Activated naive CD4-positive, alpha-beta T cell treated with anti-CD3 and anti-CD28 coated beads, Interleukin-2, amount 10 ng/mL, durations not matched to agents 7 days and 5 days (primary cell): ENCODE measurements at places on chromosomes 2 and 18.
A peak's percentile ranks its signal among the peaks of the same experiment; 100 is the strongest.

- no peak overlapping the region for H3K27ac ChIP-seq
- no peak overlapping the region for H3K4me3 ChIP-seq
- H3K27me3 ChIP-seq = peaks cover 47% of the 10 kb centered on the region
- H3K36me3 ChIP-seq = no peaks in the 10 kb centered on the region
Observed at GRCh38 chr2:238306672-238306998, 13.7 kb upstream of the TRAF3IP1 start.

DNA sequence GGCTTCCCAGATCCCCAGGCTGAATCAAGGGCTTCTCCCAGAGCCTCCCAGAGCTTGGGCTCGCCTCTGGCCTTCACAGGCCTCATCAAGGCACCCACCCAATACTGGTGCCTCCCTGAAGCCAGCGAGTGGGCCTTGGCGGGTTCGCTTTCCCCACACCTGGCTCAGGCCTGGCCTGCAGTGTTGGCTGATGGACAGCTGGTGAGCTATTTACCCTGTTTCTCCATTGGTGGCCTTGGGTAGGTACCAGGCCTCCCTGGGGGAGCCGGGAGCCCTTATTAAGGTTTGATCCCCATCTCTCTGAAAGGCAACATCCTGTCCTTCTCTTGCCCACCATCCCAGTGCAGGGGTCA lies 18.2 kb upstream of the DUSP2 start:
- peaks cover 2% of the 10 kb centered on the region for H3K36me3 ChIP-seq
- no peak for DNase-seq
- H3K27me3 ChIP-seq = no peaks in the 10 kb centered on the region
- H3K27ac ChIP-seq = peak overlapping the region; percentile 92
- H3K4me3 ChIP-seq = no peak overlapping the region

DNA sequence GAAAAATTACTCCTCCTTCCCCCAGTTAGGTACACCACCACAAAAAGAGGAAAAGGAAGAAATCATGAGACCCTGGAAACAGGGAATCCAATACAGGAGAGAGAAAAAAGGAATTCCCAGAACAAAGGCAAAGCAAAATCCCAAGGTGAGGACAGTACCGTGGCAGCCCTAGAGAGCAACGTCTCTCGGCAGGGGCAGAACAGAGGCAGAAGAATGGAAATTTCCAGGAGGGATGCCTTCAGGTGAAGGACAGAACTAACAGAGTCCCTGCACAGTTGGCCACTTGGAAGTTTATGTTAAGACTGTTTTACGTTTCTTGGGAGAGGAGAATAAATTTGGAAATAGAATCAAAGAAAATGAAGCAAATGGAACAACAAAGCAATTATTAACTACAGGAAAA lies 27.7 kb downstream of the GRB14 start:
- DNase-seq = no peak
- no peaks in the 10 kb centered on the region for H3K4me1 ChIP-seq
- no peak overlapping the region for H3K27ac ChIP-seq
- H3K27me3 ChIP-seq = no peaks in the 10 kb centered on the region
- H3K36me3 ChIP-seq = peaks cover 1% of the 10 kb centered on the region

DNA sequence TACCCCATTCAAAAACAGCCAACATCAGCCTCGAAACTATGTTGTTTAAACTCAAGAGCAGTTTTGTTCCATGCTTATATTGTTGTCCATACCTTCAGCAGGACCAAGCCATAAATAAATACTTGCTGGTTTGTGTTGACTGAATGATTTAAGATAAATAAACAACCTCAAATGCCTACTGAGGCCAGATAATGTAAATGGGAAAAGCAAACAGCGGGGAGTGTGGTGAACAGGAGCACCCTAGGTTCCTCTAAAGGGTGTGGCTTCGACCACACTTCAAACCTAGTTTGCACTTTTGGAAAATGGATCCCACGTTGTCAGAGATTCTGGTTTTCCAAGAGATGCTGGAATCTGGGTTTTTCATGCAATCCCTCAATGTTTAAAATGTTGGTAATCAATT lies 1.7 kb upstream of the PMAIP1 start:
- no peaks in the 10 kb centered on the region for H3K27me3 ChIP-seq
- no peak for DNase-seq
- peaks cover 24% of the 10 kb centered on the region for H3K36me3 ChIP-seq
- no peak overlapping the region for H3K27ac ChIP-seq
- peaks cover 35% of the 10 kb centered on the region for H3K4me1 ChIP-seq

GRCh38 chr18:12571630-12572029 lies 86.3 kb downstream of the SPIRE1 start:
- no peaks in the 10 kb centered on the region for H3K4me1 ChIP-seq
- no peak overlapping the region for H3K27ac ChIP-seq
- no peak for DNase-seq
- no peaks in the 10 kb centered on the region for H3K27me3 ChIP-seq

- peaks cover 51% of the 10 kb centered on the region for H3K27me3 ChIP-seq
- H3K4me1 ChIP-seq = peaks cover 6% of the 10 kb centered on the region
- no peak for DNase-seq
- no peak overlapping the region for H3K27ac ChIP-seq
- H3K4me3 ChIP-seq = no peak overlapping the region
Observed at GRCh38 chr2:28539118-28539541, 43.3 kb downstream of the PLB1 start.

DNA sequence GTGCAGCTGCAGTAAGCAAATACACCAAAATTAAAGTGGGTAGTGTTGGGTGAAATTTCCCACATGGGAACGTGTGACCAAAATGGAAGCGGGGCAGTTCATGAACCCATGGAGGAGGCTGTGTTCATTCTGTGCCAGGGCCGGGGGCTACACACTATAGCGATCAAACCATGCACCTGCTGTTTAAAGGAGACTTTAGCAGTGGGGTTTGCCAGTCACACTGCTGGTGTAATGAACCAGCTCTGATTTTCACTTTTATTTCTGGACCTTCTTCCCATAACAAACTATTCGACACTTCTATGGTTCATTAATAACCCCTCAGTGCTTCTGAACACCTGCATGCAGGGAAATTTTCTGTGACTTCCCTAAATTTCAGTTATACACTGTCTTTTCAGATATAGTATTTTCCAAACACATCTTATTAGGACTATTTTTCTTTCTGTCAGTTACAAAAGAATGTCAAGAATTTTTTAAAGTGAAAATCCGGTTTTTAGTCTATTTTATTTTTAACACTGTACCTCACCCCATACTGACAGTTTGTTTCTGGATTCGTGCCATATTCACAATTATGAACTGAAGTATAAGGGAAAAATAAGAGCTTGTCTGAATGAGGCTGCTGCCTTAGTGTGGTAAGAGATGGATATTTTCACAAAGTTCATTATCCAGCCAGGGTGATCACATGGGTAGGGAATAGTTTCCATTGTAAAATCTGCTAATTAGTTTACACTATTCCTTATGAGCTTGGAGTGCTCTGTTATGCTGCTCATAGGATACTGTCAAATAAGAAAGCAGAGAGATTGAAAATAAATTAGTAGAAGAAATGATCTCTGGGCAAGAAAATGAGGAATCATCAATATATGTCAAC lies 111.3 kb upstream of the CAVIN2 start:
- no peak overlapping the region for H3K27ac ChIP-seq
- peaks cover 9% of the 10 kb centered on the region for H3K27me3 ChIP-seq
- no peaks in the 10 kb centered on the region for H3K36me3 ChIP-seq
- H3K4me1 ChIP-seq = no peaks in the 10 kb centered on the region

DNA sequence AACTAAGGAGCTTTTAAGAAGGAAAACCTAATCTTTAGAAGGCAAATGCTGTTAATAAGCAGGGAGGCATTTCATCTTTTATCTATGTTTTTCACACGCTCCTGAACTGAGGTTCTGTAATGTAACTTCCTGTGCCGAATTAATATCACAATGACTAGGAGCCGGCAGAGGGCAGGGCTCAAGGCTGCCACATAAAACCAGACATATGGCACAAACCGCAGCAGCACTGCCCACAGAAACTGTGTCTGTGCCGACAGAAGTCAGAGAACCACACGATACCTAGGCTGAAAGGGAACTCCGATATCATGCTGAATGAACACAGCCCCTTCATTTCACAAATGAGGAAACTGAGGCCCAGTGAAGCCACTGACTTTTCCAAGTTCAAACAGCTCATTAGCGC lies 112.1 kb downstream of the EIPR1 start:
- H3K27me3 ChIP-seq = no peaks in the 10 kb centered on the region
- no peak for DNase-seq
- H3K4me3 ChIP-seq = no peak overlapping the region

DNA sequence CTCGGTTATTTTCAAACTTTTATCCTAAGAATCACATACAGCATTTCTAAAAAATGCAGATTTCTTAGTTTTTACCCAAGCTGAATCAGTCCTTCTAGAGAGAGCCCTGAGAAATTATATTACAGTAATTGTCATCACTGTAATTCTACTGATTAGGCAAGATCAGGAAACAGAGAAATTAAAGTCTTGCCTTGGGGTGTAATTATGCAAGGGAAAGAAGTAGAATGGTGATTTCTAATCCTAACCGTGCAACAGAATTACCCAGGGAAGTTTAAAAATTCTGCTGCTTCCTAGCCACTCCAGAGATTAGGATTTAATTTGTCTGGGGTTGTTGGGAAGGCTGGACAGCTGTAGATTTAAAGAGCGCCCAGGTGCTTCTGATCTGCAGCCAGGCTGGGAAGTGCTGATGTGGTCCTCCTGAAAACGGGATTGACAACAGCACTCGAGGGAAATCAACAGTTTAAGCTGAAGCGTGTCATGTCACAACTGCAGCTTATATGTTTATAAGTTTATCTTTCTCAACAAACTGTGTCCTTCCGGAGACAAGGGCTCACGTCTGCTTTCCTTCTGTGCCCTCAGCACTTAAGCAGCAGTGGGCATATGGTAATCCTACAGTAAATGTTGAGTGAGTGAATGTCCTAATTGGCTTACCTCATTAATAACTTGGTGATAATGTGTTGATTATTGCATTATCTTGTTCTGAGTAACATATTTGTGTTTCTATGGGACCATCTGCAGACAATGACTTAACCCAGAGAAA lies 671.9 kb upstream of the SOX11 start:
- no peak for DNase-seq
- no peak overlapping the region for H3K4me3 ChIP-seq
- no peak overlapping the region for H3K27ac ChIP-seq
- no peaks in the 10 kb centered on the region for H3K27me3 ChIP-seq

- peak overlapping the region; percentile 57 for H3K27ac ChIP-seq
- peaks cover 88% of the 10 kb centered on the region for H3K36me3 ChIP-seq
- H3K4me3 ChIP-seq = no peak overlapping the region
- peaks cover 86% of the 10 kb centered on the region for H3K4me1 ChIP-seq
- DNase-seq = no peak
Observed at GRCh38 chr2:105836840-105837692, 92.4 kb downstream of the NCK2 start.

GRCh38 chr18:48728204-48728833 lies 189.5 kb downstream of the CTIF start:
- no peak for DNase-seq
- peaks cover 20% of the 10 kb centered on the region for H3K27me3 ChIP-seq
- H3K4me1 ChIP-seq = peaks cover 8% of the 10 kb centered on the region
- no peaks in the 10 kb centered on the region for H3K36me3 ChIP-seq
- H3K27ac ChIP-seq = no peak overlapping the region
- H3K4me3 ChIP-seq = no peak overlapping the region

DNA sequence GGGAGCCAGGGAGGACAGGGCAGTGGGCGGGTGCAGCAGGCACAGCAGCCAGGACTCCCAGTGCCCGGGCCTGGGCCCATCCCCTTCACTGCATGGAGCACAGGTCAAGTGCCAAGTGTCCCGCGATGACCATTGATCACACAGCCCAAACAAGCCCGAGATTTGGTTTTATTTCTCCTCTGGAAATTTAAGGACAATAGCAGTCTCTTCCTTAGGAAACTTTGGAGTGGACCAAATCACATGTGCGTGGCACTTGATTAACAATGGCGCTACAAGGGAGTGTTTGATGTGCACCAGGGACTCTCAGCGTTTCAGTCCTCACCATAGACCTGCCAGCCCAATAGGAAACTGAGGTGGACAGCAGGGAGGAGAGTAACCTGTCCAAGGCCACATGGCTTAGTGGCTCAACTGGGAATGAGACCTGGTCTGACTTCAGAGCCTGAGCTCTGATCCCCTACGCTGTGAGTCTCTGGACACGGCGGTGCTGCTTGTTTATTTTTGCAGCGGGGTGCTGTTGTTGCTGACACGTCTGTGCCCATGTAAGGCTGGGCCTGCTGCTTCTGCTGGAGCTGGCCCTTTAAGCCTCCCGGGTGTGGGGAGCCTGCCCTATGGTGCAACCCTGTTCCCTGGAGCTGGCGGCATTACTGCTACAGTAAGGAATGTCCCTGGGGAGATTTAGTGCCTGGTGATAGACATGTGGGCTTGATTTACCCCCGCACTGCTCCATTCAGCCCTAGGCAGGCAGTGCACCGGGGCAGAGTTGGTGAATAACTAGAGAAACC lies 194.2 kb downstream of the INHBB start:
- no peaks in the 10 kb centered on the region for H3K36me3 ChIP-seq
- peaks cover 13% of the 10 kb centered on the region for H3K27me3 ChIP-seq
- H3K27ac ChIP-seq = no peak overlapping the region
- no peak for DNase-seq

- no peaks in the 10 kb centered on the region for H3K4me1 ChIP-seq
- no peak for DNase-seq
- no peak overlapping the region for H3K27ac ChIP-seq
- H3K4me3 ChIP-seq = no peak overlapping the region
- no peaks in the 10 kb centered on the region for H3K36me3 ChIP-seq
- H3K27me3 ChIP-seq = peaks cover 26% of the 10 kb centered on the region
Observed at GRCh38 chr2:237509151-237509550, 22.1 kb downstream of the MLPH start.

DNA sequence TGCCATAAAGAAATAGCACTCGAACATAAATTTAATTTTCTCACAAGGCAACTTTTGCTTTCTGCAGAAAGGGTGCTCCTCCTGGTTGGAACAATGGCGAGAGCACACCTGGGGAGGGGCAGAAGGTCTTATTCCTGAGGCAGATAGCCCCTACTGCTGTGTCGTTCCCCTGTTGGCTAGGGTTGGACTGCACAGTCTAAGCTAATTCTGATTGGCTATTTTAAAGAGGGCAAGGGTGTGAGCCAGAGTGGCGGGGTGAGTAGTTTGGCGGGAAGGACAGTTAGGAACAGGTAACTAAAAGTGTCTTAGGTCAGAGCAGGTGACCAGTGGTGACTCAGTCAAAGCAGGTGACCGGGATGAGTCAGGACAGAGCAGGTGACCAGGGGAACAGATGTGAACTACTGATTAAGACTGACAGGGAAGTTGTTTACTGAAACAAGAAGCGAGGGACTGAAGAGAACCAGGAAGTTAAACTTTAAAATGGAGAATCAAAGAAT lies 49.7 kb upstream of the AGAP1 start:
- H3K27me3 ChIP-seq = no peaks in the 10 kb centered on the region
- H3K27ac ChIP-seq = no peak overlapping the region
- no peak overlapping the region for H3K4me3 ChIP-seq

- H3K27ac ChIP-seq = no peak overlapping the region
- DNase-seq = no peak
- no peak overlapping the region for H3K4me3 ChIP-seq
- H3K27me3 ChIP-seq = peaks cover 22% of the 10 kb centered on the region
- peaks cover 6% of the 10 kb centered on the region for H3K36me3 ChIP-seq
Observed at GRCh38 chr2:218086478-218086877, 17.4 kb downstream of the RUFY4 start.

GRCh38 chr18:32831781-32832180 lies 59.0 kb upstream of the KLHL14 start:
- no peaks in the 10 kb centered on the region for H3K27me3 ChIP-seq
- H3K4me3 ChIP-seq = no peak overlapping the region
- no peaks in the 10 kb centered on the region for H3K36me3 ChIP-seq
- no peaks in the 10 kb centered on the region for H3K4me1 ChIP-seq
- H3K27ac ChIP-seq = no peak overlapping the region
